ENCODE measurements at places on chromosomes 11 and 22.
A peak's percentile ranks its signal among the peaks of the same experiment; 100 is the strongest.

DNA sequence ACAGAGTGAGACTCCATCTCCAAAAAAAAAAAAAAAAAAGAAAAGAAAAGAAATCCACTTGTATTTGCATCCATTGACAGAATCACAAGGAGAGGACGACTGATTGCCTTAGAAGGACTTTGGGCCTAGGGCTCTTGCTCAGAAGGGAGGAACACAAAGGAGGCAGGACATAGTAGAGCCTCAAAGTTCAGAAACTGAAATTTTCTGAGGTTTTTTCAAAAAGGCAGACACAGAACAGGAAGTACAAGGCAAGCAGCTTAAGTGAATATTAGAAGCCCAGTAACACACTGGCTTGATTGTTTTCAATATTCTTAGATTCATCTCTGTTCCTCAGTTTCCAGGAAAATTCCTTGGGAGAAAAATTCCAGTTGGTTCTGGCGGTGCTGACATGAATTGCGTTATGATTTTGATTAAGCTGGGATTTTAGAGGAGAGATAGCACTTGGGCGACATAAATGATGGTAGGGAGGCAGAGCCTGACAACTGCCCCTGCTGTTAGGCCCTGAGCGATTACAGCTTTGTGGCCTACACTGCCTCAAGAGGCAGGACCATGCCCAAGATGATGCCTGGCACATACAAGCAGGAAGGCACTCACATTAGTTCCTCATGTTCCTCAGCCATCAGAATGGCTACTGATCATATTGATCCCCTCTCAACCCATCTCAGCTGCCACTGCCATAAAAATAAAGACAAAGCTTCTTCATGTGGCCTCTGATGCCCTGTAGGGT lies 15.3 kb downstream of the CLPB start:
- no peak for DNase-seq

- no peak for DNase-seq
These were observed 167.4 kb downstream of the BRD1 start for GRCh38 chr22:49660321-49660720.

GRCh38 chr11:63683133-63683991 lies 2.1 kb downstream of the RTN3 start:
- DNase-seq = no peak

DNA sequence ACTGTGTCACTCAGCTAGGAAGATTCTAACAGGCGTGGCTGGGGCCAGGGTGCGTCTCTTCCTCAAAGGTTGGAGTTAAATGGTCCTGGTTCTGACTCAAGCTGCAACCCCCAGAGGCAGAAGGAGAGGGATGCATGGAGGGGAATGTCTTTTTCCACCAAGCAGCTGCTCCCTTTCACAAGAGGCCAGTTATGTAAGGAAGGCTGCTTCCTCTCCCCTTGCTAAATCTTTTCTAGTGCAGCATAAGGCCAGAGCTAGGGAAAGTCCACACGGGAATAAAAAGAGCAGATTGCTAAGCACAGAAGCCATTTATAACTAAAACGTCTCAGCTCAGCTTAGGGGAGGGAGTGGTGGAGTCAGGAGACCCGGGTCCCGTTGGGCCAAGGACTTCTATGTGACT lies 10.0 kb downstream of the PVALB start:
- no peak for DNase-seq

DNA sequence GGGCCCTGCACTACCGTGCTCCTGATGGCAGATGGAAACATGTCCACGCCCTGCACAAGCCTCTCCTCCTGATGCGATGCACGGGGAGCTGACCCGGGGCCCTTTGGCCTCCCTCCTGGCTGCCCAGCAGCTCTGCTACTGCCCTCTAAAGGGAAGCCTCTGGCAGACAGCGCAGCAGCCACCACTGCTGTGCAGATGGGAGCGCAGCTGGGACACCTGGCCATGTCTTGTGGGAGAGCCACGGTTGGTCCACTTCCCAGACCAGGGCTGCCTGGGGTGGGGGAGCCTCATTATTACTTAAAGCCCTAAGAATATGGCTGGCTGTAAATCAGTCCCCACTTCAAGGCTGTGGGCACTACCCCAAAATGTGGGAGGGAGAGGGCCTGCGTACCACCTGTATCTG lies 38.3 kb downstream of the TBX1 start:
- DNase-seq = no peak

DNA sequence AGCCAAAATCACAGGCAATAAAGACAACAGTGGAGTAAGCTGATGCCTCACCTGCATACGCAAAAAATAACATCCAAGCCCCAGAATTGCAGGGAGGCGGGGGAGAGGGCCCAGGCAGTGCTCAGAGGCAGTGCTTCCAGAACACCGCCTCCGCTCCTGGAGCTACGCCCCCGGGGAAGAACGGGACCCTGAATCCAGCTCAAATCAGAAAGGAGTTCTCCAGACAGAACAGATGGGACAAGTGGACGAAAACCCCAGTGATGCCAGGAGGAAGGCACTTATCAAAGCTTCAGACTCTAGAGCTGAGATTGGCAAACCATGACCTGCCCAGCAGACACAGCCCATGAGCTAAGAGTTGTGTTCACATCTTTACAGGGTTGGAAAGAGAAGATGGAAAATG lies 683.9 kb downstream of the TBC1D22A start:
- no peak for DNase-seq

GRCh38 chr22:48393885-48394284 lies 1433.8 kb downstream of the BRD1 start:
- no peak for DNase-seq

GRCh38 chr11:35714882-35715627 lies 52.5 kb downstream of the TRIM44 start:
- DNase-seq = no peak

GRCh38 chr22:41240377-41241132 lies at the start of gene CHADL:
CHADL (minus strand) TSS chr22:41240931; CDS start chr22:41240881, 50 bp downstream.
- no peak for DNase-seq

- DNase-seq = no peak
These were observed 18.4 kb downstream of the OR2AT4 start for GRCh38 chr11:75078233-75078632.

- no peak for DNase-seq
These were observed 11.2 kb downstream of the MLC1 start for GRCh38 chr22:50074056-50074455.

- DNase-seq = no peak
These were observed 4.3 kb upstream of the BUD13 start for GRCh38 chr11:116777056-116777455.

- peak; percentile 38 for DNase-seq
These were observed 98.4 kb downstream of the VPREB1 start for GRCh38 chr22:22342697-22343580.

DNA sequence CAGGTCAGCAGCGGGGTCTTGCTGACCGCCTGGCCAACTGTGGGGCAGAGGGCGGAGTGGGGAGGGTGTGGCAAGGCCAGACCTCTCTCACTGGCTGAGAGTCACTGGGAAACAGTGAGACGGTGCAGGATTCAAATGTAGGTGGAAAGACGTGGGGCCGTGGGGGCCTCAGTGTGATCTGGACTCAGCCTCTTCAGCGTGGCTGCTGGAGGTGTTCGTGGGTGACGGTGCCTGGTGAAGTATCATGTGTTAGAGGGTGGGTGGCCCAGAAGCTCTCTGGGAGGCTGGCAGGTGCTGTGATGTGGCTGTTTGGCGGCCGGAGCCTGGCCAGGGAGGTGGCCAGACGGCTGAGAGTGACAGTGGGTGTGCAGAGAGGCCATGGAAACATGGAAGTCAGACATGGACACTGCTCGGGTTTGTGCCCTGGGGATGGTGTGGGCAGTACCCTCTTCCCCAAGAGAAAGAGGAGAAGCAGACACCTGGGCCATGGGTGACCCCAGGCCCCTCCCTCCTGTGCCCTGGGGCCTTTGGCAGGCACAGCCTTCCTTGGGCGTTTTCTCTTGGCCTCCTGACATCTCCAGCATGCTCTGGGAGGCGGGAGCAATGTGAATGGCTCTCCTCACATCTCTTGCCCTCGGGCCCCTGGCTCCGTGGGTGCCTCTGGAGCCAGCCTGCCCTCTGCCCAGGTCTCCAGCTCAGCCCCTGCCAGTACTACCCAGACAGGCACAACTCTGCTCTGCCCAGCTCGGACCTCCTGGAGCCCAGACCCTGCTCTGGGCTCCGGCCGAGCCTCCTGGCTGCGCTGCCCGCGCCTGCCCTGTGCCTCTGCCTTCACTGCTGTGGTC lies 10.1 kb upstream of the ACR start:
- DNase-seq = no peak

DNA sequence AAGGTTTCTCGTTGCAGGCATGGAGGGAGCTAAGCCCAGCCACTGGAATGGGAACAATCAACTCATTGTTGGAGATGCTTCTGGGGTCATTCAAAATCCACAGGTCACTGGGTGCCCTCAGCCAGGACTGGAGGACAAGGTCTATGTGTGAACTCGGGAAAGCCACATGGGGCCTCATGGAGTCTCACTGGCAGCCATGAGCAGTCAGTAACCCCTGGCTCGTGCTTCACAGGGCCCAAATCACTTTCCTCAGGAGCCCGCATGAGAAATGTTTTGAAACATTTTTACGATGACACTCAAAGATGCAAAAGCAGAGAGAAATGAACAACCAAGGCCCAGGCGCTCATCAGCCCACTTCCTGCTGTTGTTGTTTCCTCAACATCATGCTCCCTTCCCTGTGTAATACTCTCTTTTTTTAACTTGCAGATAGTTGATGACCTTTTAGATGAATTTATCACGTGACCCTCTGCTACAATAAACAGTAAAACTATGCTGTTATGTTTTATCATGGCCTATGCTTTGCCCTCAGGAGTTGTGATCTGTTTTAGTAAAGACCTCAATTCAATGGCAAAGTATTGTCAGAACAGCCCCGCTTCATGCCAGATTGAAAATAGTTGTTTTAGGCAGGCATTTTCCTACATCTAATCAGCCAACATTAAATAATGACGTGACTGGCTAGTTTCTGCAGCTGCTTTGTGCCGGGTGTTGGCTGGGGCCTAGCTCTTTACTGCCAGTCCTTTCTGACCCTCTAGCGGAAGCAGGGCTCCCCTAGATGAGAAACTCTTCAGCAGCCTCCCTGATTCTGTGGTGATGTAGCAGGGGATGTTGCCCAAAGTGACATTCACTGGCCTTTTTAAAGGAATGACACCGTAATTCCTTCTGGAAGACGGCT lies 39.7 kb downstream of the ADAMTS15 start:
- no peak for DNase-seq

- DNase-seq = no peak
These were observed 27.9 kb downstream of the PPFIA1 start for GRCh38 chr11:70298243-70298915.

DNA sequence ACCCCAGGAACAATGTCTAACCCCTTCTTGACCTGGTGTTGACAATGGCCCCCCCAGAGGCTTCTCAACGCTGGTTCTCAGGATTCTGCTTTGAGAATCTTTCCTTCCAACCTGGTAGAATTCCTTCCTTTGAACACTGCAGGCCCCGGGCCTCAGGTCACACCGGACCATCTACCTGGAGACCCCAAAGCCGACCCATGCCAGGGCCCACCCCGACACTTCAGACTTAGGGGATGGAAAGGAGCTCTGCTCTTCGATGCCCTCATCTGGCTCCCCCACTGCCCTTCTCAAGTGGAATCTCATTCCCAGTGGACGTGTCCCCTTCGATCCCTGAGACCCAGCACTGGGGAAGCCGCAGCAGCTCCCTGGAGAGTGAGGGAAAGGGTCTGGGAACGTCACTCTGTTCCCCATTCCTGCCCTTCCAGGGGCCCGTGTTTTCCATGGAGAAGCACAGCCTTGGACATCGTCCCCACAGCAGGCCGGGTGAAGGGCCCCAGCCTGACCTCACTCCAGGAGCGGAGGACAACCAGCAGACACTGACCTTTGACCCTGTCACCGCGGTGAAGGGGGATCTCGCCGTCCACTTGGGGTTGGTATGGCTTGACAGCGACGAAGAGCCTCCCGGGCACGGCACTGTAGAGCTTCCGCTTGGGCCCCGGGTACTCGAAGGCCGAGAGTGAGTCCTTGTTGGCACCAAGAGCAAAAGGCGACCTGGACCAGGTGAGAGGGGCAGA lies 408.3 kb downstream of the CTTN start:
- DNase-seq = no peak

DNA sequence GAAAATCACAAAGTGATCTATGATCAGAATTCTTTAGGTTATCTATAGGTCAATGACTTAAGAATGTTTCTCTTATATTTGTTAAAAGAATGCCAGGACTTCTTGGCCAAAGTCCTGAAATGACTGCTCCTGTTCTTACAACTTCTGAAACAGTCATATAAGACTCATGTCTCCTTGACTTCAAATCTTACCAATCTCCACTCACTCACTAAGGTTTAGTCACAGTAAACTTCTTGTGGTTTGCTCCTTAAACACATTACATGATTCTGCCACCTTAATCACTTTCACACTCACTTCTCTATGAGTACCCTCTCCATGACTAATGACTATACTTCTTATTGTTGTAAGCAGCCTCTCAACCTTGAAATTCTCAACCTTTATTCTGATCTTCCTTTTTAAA lies 648.7 kb upstream of the CCDC179 start:
- no peak for DNase-seq

GRCh38 chr22:22558071-22558971 lies 744 bp downstream of the PRAME start:
- no peak for DNase-seq

- DNase-seq = no peak
These were observed 2.2 kb downstream of the MYBPC3 start for GRCh38 chr11:47350315-47350714.
